HCEC 1CT (cell line): ENCODE measurements at places on chromosomes 4 and X.
A peak's percentile ranks its signal among the peaks of the same experiment; 100 is the strongest.

DNA sequence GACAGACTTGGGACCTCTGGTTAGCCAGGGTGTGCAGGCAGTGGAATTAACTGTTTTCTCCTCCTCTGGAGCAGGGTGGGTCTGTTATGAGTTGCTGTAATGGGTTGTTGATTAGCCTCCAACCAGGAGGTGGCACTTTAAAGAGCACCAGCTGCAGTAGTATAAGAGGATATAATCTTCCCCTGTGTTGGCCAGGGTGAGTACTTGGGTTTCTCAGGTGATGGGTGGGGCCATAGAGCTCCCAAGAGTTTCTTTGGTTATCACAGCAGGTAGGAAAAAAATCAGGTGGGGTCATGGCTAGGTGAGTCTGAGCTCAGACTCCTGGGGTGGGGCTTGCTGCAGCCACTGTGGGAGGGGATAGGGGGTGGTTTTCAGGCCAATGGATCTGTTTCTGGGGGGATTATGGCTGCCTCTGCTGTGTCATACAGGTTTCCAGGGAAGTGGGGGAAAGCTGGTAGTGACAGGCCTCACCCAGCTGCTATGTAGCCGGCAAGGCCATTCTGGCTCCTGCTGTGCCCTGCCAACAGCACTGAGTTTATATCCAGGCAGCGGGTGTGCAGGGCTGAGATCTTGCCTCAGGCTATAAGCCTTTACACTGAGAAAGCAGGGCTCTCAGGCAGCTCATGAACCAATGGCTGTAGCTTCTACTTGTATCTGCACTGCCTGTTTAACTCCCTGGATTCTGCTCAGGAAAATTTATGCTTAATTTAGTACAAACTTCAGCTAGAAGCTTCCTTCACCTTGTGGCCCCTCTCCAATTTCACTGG, 70.1 kb downstream of the CCNG2 start:
- DNase-seq: no peak

DNA sequence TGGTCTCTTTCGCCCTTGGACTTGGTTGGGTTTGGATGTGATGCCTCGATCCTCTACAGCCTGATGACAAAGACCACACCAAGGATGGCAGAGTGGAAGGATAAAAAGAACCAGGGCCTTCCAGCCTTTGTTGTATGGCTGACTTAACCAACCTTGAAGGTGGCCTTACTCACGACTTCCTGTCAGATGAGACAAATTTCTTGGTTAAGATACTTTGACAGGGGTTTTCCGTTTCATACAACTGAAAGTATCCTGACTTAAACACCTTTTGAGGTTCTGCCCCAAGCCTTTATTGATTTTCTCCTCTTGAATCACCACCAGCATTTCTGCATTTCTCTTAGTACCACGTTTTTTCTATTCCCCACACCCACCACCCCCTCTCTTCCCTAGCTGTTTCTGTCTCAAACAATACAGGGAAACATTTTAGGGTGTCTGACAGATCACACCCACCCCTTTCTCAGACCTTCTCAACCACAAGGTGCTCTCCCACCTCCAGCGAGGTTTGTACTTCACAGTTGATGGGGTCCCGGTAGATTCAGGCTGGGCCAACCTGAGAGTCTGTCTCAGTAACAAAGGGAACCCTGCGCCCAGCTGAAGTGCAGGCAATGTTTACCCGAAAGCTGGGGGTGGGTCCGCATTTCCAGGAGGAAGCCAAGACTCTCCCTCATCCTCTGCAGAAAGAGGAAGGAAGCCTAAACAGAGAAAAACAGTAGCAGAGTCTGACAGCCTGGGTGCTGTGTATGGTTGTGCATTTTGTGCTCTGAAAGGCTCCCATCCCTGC, 5.0 kb upstream of the TSPAN5 start:
- no peak for DNase-seq

DNA sequence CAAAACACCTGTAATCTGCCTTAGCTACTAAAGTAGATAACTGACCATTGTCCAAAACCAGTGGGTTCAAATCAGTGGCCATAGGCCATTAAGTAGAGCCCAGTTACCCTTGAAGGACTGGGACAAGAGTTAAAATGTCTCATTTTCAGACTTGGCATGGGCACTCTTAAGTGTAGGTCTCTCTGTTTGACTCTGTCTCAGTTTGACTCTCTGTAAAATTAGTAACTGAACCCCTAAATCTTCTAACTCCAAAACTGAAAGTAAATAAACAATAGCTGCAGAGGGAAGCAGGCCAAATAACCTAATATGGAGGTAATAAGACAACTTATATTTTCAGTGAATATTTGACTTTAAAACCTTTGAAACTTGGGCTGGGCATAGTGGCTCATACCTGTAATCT, 89.1 kb downstream of the SLC16A2 start:
- DNase-seq: no peak

- peak; percentile 9 for DNase-seq
Measured at GRCh38 chr4:118869808-118870342, 18.8 kb upstream of the SYNPO2 start.

GRCh38 chr4:3017504-3017903, 54.1 kb downstream of the GRK4 start:
- no peak for DNase-seq

- DNase-seq: no peak
Measured at GRCh38 chrX:45850197-45850774, 649.6 kb upstream of the DIPK2B start.

DNA sequence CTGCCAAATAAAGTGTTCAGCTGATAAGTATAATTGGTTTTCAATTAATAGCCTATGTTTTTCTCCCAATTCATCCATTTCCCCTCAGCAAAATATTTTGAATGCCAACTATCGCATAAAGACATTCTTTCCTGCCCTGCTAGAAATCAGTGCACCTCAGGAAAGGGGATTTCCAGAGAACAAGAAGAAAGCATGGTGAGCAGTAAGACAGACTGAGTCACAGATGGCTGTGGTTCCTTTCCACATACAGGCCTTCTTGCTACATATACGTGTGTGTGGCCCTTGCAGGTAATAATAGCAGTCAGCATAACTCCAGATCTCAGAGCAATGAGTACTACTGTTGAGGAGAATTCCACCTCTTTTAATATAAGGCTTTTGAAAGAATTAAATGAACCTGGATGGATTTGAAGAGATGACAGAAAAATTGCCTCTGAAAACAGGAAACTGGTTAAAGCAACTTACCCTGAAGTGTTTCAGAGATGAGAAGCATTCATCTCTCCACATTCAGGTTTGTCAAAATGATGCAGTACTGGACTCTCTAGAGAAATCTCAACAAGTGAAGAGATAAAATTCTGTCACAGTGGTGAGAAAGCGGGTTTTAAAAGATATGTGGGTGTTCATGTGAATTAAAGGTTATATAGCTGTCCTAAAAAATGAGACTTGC, 13.6 kb downstream of the GASK1B start:
- peak; percentile 56 for DNase-seq

DNA sequence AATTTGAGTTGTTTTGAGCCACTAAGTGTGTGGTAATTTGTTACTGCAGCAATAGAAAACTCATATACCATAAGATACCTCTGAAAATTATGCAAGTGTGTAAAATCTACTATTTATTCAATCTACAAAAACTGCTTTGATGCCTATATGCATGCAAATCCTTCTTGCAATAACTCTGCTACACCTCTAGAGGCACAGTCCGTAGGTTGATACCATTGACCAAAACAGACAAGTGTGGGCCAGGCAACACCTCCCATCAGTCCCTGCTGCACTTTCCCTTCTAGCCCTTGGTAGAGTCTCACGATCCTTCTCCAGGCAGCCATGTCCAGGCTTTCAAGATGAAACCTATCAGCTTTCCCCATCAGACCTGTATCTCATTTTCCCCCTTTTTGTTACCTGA, 48.8 kb upstream of the FAM9A start:
- no peak for DNase-seq

GRCh38 chr4:135277068-135277979, 1075.7 kb upstream of the PABPC4L start:
- DNase-seq: peak; percentile 52

GRCh38 chr4:11650801-11651596, 222.3 kb upstream of the HS3ST1 start:
- DNase-seq: no peak

DNA sequence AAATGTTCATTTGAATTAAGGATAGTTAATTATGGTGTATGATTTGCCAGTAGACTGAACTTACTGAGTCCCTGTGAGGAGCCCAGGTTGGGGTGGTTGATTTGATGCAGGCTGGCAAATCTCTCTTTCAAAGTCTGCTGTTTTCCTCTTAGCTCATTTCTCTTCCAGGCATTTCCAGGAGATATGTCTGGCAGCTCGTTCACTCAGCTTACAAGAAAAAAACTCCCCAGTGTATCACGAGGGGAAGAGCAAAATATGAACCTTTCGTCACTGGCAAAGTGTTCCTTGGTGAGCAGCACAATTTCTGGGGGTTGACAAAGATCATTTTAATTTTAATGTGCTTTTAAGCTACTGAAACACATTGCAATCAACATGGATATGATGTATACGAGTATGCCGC, 244.2 kb downstream of the CBLL2 start:
- no peak for DNase-seq

- no peak for DNase-seq
Measured at GRCh38 chr4:77613267-77613666, 7.6 kb downstream of the CXCL13 start.

DNA sequence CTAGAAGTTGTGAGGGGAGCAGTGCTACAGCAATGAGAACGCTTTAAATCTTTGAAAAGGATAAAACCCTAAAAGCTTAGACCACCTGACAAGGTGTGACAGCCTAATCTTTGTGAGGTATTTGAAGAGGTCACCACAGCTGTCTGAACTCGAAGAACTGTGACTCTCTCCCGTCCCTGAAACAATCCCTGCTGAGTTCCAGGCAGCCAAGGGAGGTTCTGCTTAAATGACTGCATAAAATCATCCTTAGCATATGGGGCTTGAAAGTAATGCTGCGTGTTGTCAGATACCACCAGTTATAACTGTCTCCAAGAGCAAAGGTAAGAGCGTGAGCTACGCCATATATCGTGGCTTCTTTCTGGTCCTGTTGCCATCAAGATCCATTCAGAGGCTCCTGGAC, 696.3 kb downstream of the PCDH7 start:
- no peak for DNase-seq

- DNase-seq: peak; percentile 32
Measured at GRCh38 chr4:113952452-113953029, 26.9 kb downstream of the ARSJ start.

DNA sequence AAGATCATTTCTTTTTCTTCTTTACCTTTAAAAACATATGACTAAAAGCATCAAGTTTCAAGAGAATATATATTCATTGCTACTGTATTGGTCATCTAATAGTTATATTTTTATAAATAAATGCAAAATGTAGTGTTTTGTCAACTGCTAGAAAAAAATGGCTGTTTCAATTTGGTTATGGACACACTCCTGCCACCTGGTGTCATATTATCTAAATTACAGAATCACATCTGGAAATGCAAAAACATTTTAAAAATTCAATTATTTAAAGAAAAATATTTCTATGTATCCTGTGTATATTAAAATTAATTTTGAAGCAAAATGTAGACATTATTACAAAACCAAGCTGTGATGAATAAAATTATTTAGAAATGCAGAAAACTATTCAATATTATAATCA, 329.4 kb upstream of the PCDH18 start:
- DNase-seq: peak; percentile 3

GRCh38 chr4:53128706-53129357, 237.0 kb downstream of the SCFD2 start:
- DNase-seq: no peak

GRCh38 chrX:69285881-69286564, 120.8 kb upstream of the PJA1 start:
- no peak for DNase-seq

DNA sequence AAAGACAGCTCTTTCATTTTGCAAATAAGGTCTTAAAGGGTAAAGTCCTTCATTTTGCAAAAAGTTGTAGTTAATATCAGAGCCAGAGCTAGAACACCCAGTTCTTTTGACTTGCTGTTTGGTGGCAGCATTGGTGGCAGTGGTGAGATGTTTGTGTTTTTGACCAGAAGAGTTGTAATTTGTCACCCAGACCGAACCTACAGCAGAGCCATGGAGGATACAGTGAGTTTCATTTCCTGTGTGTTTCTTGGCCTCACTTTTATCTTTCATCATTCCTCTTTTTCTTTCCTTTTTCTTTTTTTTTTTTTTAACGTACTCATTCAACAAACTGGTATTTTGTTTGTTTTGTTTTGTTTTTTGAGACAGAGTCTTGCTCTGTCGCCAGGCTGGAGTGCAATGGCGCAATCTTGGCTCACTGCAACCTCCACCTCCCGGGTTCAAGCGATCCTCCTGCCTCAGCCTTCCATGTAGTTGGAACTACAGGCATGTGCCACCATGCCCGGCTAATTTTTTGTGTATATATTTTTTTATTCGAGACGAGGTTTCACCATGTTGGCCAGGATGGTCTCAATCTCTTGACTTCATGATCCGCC, 116.4 kb downstream of the AFF1 start:
- DNase-seq: no peak

DNA sequence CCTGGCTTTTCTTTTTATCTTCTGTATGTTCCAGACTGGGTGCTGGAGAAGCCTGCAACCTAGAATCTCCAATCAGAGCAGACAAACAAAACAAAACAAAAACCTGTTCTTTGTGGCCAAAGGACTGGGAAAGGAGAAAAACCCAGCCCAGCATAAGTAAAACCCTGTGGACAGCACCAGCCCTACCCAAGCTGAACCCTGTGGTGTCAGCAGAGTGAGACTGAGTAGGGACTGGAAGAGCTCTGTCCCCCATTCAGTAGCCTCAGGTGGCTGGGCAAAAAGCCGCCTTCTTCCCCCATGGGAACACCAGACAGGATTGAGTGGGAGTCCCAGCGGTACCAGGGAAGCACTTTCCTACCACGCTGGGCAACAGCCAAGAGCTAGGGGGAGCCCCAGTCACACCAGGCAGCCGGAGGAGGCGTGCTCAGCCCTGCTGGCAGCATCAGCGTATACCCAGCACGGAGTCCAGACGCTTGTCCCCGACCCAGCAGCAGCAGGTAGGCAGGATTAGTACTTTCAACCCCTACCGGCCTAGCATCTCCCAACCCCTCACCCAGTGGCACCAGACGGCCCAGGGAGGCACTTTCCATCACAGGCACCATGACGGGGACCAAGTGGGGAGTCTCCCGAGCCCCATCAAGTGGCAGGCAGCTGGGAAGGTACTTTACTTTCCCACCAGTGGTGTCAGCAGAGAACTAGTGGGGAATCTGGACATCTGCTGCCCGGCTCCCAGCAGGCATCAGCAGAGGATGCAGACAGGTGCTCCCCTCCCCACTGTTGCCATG, 8.6 kb upstream of the JADE3 start:
- DNase-seq: peak; percentile 73

DNA sequence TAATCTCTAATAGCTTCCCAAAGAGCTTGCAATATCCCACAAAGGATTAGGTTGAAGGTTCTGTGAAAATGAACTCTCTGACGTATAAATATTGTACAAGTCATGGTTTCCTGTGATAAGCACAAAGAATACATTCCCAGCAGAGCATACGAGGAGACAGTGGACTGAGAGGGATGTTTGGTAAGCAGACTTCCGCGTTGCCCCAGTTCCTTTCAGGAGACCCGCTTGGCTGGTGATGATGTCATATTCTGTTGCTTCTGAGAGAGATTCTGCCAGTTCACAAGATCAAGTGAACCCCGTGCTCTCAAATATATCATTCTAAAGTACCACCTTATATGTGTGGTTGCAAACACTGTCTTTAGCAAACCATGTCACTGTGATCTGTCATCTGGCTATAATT, 323.9 kb upstream of the CASK start:
- no peak for DNase-seq
